Suprapubic skin (tissue), 4 donors: ENCODE measurements at places on chromosomes 3 and 15. TPM values are rescaled to one million over a fixed set of nuclear protein-coding genes. Genes with fewer than 3 reads are reported as not detected.

Gene IMPG2
- total RNA-seq, result 0.04 TPM

DNA sequence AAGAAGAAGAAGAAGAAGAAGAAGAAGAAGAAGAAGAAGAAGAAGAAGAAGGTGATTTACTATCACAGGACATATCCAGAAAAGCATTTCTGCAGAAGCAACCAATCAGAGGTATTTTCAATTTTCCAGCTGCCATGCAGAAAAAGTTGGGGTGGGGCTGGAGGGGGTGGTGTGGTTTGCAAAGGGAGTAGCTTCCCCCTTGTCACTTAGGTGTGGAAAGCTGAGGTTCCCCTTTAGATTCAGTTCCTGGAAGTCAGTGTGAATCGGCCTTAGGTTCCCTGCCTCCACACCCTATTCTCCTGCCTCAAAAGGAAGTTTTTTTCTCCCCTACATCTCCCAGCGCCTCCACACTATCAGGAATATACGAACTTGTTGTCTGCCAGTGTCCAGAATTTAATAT is 276.7 kb upstream of the ARRDC4 start:
- DNase-seq, result no peak

Gene FAN1
- 28.5 TPM for total RNA-seq

DNA sequence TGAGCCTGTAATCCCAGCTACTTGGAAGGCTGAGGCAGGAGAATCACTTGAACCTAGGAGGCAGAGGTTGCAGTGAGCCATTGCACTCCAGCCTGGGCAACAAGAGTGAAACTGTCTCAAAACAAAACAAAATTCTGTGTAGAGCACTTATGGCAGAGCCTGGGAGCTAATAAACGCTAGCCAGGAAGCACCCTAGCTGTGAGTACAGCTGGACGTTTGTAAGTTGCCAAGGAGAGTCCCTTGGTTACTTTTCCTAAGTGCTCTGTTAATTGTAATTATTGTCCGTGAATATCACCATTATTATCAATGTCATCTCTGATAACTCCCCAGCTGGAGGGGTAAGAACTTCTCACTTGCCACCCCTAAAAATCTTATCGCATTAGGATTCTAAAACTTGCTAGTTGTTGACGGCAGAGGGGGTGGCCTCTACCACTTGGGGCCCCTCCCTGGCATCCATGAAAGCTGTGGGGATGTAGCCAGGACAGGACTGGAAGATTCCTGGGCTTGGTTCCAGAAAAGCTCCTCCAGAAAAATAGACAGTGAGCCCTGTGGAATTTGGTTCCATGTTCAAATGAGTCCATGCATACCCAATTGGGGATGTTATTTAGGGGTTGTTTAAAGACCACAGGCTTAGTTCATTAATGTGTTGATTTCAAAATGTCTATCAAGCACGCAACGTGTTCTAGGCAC is 9.9 kb upstream of the KLHL25 start:
- no peak for DNase-seq

Gene FAM3D
- total RNA-seq, result 1.4 TPM

Gene TM4SF1
- total RNA-seq, result 80.4 TPM

DNA sequence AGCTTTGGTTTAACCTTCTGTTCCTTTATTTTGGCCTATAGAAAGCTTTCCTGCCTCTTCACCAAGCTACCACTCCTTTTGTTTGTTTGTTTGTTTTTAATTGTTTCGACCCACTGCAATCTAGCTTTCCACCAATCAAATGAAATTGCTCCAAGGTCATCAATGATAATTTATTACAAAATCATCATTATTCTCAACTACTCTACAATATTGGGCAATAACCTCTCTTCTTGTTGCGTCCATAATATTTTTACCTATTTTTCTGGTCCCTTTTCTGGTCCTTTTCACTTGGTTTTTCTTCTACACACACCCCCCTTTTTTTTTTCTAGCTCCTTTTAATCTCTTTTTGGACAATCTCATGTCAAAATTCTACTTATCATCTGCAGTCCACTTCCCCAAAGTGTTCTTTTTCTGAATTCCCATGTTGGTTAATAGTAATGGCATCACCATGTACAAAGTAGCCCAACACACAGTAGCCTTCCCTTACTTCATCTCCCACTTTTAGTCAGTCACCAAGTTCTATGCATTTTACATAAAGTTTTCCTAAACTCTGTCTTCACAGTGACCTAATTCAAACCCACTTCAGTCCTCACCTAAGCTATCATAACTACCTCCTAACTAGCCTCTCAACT is 11.0 kb upstream of the ANKRD28 start:
- no peak for DNase-seq
